Endothelial cell of umbilical vein (primary cell): ENCODE measurements at places on chromosomes 5 and 9.

GRCh38 chr9:21160178-21160577, 6.3 kb downstream of the IFNA21 start:
- H3K27ac ChIP-seq = no peak overlapping the region
- H3K27me3 ChIP-seq = no peaks in the 10 kb centered on the region
- peaks cover 5% of the 10 kb centered on the region for H3K4me1 ChIP-seq
- H3K4me3 ChIP-seq = no peak overlapping the region
- H3K36me3 ChIP-seq = no peaks in the 10 kb centered on the region

- H3K36me3 ChIP-seq = no peaks in the 10 kb centered on the region
- no peaks in the 10 kb centered on the region for H3K4me1 ChIP-seq
- H3K27me3 ChIP-seq = no peaks in the 10 kb centered on the region
Measured at GRCh38 chr5:174624733-174625522, 99.5 kb upstream of the MSX2 start.

DNA sequence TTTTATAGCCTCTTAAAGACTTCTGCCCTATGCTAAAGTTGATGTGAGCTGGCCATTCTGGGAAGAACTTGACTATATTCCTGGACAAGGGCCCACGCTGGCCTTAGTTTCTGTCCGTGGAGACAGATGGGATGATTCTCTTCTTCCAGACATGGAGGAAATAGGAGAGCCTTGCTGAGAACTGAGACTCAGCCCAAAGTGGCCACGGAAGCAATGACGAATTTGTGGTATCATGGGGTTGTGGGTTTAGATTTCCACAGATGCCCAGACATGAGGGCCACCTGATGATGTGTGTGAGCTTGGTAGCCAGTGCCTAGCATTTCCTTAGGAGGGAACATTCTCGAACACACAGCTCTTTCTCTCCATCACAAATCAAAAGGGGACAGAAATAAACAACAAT, 309.1 kb downstream of the NSG2 start:
- no peak for DNase-seq
- no peaks in the 10 kb centered on the region for H3K36me3 ChIP-seq
- no peak overlapping the region for H3K27ac ChIP-seq
- no peaks in the 10 kb centered on the region for H3K27me3 ChIP-seq
- no peak overlapping the region for H3K4me3 ChIP-seq

GRCh38 chr9:80622508-80622907, 1050.7 kb downstream of the TLE4 start:
- H3K36me3 ChIP-seq = no peaks in the 10 kb centered on the region
- H3K27ac ChIP-seq = no peak overlapping the region
- H3K4me3 ChIP-seq = no peak overlapping the region
- no peak for DNase-seq
- no peaks in the 10 kb centered on the region for H3K4me1 ChIP-seq
- no peaks in the 10 kb centered on the region for H3K27me3 ChIP-seq

DNA sequence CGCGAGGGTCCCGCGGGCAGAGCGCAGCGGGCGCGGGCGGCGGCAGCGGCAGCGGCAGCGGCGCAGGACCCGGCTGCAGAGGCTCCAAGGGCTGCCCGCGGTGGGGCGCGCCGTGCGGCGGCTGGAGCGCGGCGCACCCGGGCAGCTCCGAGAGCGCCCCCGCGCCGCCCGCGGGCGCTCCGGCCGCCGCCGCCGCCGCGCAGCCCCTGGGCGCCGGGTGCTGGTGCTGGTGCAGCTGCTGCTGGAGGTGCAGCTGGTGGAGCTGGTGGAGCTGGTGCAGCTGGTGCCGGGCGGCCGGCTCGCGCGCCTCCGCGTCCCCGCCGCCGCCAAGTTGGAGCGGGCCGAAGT, 644 bp downstream of the IER5L start:
- H3K27ac ChIP-seq = no peak overlapping the region
- peak overlapping the region; percentile 79 for H3K4me3 ChIP-seq
- H3K36me3 ChIP-seq = no peaks in the 10 kb centered on the region
- no peak for DNase-seq
- no peaks in the 10 kb centered on the region for H3K27me3 ChIP-seq

DNA sequence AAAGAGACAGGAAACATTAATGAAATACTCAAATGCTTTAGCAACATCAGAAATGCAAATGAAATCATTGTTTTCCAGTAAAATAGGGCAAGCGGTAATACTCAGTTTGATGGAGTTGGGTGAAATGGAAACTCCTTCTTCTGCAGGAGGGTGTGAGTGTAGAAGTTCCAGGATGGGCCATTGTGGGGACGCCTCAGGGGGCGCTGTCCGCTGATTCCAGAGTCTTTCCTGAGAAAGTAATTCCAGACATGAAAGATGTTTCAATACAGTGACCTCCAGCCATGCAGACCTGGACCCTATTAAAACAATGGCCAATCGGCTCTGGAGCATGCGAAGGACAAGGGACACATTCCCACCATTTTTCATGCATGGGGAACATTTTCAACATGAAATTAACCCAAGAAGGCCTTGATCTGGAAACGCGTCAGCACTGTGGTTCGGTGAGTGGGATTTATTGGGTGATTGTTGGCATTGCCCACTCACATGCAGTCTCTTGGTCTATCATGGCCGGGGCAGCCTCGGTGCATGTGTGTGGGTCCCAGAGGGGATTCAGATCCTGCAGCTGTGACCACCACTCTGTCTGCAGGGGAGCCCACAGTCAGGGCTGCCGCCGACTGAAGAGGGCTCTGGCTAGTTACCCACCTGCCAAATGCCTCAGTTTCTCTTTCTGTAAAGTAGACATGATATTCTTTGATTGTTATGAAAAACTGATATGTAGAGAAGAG, 132.6 kb upstream of the IRX4 start:
- no peaks in the 10 kb centered on the region for H3K4me1 ChIP-seq
- no peaks in the 10 kb centered on the region for H3K27me3 ChIP-seq
- no peak for DNase-seq
- no peaks in the 10 kb centered on the region for H3K36me3 ChIP-seq
- no peak overlapping the region for H3K27ac ChIP-seq
- no peak overlapping the region for H3K4me3 ChIP-seq
